ENCODE measurements at places on chromosomes 2 and 18.

GRCh38 chr18:55136864-55137263 lies 177.6 kb upstream of the CCDC68 start:
- DNase-seq = peak; percentile 66

- DNase-seq = peak; percentile 65
These were observed 201.1 kb upstream of the FBXO11 start for GRCh38 chr2:48107326-48107925.

GRCh38 chr2:80256782-80257167 lies 47.8 kb downstream of the LRRTM1 start:
- no peak for DNase-seq

GRCh38 chr18:13563390-13563805 lies 163.0 kb downstream of the FAM210A start:
- DNase-seq = no peak

- no peak for DNase-seq
These were observed 14.5 kb upstream of the LPIN2 start for GRCh38 chr18:3027370-3027891.

GRCh38 chr2:132804051-132804450 lies 134.0 kb upstream of the LYPD1 start:
- peak; percentile 69 for DNase-seq

DNA sequence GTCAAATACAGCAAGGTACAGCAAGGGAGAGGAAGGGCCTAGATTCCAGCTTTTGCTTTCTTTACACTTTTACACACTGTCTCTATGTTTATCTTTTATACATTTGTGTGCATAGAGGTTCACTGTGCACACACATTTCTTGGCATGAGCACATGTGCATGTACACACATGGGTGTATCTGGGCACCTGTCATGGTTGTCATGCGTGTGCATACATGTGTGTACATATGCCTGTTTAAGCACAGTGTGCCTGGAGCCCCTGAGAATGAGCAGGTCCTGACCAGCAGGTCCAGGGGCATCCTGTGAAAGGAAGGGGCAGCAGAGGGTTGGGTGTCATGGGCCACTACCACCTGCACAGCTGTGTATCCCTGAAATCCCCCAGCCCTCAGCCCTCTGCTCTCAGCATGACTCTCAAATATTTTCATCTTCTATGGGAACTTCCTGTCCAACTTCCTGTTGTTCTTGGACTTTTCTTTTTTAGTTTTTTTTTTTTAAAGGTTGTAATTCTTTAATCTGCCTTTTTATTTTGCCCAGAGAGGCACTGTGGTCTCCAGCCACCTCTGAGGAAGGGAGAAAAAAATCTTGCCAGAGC lies 97.0 kb upstream of the EPAS1 start:
- DNase-seq = no peak

DNA sequence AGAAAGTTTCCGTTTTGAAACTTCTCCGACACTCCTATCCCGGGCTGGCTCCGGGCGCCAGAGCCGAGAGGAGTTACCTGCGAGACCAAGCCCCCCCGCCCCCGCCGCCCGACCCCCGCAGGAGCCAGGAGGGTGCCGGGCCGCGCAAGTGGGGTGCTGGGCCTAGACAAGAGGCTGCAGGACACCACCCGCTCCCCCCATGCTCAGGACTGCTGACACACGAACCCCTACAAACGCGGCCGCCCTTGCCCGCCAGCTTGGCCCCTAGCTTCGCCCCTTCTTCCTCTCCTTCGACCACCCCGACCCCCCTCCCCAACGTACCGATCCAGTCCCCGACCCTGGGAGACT lies 497 bp downstream of the PLA2R1 start:
- no peak for DNase-seq

GRCh38 chr18:10006311-10006893 lies 92.6 kb downstream of the VAPA start:
- DNase-seq = peak; percentile 34

- peak; percentile 18 for DNase-seq
These were observed 55.7 kb downstream of the INO80C start for GRCh38 chr18:35441857-35442595.

- no peak for DNase-seq
These were observed 61.7 kb downstream of the CYBRD1 start for GRCh38 chr2:171584001-171584400.

- no peak for DNase-seq
These were observed 289.6 kb downstream of the SOCS6 start for GRCh38 chr18:70578480-70578879.

GRCh38 chr2:46364797-46365457 lies 67.7 kb downstream of the EPAS1 start:
- peak; percentile 75 for DNase-seq

- DNase-seq = no peak
These were observed 32.1 kb downstream of the ADRA2B start for GRCh38 chr2:96083989-96084857.
